ENCODE measurements at places on chromosomes 3 and 15. TPM values are rescaled to one million over a fixed set of nuclear protein-coding genes. Genes with fewer than 3 reads are reported as not detected.
A peak's percentile ranks its signal among the peaks of the same experiment; 100 is the strongest.

GRCh38 chr3:39277893-39278615 is 1.8 kb downstream of the CX3CR1 start:
- no peak for DNase-seq

SOX14 gene
- total RNA-seq: not detected

DNA sequence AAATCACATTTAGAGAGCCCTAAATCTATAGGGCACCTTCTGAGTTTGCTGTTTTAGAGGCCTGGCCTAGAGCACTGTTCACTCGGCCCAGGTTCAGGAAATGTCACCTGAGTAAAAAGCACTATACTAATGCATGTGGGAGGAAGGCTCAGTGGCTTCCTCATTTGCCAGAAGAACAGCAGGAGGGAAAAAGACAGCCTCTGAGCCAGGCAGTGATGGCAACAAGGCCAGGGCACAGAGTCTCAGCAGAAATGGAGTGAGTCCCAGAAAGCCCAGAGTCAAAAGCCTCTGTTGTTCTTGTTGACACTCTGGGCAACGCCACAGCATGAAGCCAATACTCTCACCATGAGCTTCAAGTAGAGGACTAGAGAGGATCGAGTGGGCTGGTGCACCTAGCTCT is 25.9 kb downstream of the LTF start:
- no peak for DNase-seq

- peak; percentile 78 for DNase-seq
These were observed 90.2 kb downstream of the ANP32A start for GRCh38 chr15:68730471-68730919.

DNA sequence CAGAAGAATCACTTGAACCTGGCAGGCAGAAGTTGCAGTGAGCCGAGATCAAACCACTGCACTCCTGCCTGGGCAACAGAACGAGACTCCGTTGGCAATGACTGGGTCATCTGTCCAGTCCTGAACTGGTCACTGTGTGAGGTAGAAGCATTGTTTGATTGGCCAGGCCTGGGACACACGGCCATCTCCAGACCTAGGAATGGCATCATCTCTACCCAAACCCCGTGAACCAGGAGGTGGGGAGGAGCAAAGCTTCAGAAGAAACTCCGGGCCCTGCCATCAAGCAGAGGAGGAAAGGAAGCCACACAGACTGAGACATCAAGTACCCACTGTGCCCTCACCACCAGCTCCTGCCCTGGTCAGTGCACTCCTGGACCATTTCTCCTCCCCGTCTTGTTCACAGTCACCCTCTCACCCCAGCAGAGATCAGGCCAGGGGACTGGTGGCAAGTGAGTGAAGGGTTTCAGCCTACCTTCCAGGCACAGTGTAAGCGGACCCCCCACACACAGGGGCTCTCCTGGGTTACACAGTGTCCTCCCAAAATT is 31.6 kb downstream of the GOLGA6L2 start:
- DNase-seq: no peak

DNA sequence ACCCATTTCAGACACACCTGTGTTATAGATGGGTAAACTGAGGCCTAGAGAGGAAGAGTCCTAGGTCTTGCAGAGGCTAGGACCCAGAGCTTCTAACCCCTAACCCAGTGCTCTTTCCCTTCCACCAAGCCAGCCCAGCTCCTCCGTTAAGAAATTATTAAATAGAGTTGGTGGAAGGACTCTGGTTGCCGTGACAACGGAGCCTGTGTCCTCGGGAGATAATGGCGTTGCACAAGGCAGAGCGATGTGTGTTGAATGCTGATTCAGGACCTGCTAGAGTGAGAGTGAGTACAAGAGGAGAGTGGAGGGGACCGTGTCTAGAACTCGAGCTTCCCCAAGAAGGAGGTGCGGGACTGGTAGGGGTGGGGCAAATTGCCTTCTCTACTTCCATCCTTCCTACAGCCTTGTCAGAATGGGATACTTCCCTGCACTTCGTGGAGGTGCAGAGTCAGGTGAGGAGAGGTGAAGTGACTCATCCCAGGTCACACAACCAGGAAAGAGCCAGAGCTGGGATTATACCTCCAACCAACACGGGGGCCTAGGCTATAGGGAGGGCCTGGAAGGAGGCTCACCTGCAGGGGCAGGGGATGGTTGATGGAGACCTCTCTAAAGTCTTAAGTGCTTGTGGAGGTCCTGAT is 8.6 kb downstream of the SLC6A1 start:
- peak; percentile 17 for DNase-seq

WNT7A gene
- not detected for total RNA-seq

C3orf33 gene
- 2.9 TPM for total RNA-seq

SCAMP2 gene
- 77.9 TPM for total RNA-seq

GRCh38 chr3:153970047-153970446 is 151.1 kb upstream of the ARHGEF26 start:
- DNase-seq: peak; percentile 60

- no peak for DNase-seq
These were observed 975.1 kb downstream of the ROBO1 start for GRCh38 chr3:78792733-78793132.

GRCh38 chr3:480070-480469 is 283.5 kb downstream of the CHL1 start:
- DNase-seq: no peak

C3orf18 gene
- 1.5 TPM for total RNA-seq

PLCB2 gene
- total RNA-seq: 5.6 TPM

- DNase-seq: no peak
These were observed 93.2 kb upstream of the CCDC80 start for GRCh38 chr3:112734171-112734570.

- peak; percentile 4 for DNase-seq
These were observed 150.5 kb upstream of the POU1F1 start for GRCh38 chr3:87426918-87427317.

- no peak for DNase-seq
These were observed 882.2 kb downstream of the NTRK3 start for GRCh38 chr15:87374339-87374738.

CYP1A2 gene
- not detected for total RNA-seq

DNA sequence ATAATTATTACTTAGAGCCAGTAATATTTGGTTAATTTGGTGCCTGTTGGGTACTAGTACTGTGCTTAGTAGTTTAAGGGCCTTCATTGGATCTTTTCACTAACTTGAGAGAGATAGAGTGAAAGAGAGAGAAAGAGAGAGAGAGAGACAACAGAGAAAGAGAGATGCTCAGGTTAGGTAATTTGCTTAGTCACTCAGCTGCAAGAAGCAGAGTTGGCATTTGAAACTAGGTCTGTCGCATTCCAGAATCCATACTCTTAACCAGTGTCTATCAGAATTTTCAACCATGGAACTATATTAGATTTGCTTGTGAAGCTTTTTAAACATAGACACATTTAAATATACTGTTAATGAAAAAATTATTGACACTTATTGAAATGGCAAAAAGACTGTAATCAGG is 31.1 kb upstream of the NUDT16 start:
- DNase-seq: no peak

DNA sequence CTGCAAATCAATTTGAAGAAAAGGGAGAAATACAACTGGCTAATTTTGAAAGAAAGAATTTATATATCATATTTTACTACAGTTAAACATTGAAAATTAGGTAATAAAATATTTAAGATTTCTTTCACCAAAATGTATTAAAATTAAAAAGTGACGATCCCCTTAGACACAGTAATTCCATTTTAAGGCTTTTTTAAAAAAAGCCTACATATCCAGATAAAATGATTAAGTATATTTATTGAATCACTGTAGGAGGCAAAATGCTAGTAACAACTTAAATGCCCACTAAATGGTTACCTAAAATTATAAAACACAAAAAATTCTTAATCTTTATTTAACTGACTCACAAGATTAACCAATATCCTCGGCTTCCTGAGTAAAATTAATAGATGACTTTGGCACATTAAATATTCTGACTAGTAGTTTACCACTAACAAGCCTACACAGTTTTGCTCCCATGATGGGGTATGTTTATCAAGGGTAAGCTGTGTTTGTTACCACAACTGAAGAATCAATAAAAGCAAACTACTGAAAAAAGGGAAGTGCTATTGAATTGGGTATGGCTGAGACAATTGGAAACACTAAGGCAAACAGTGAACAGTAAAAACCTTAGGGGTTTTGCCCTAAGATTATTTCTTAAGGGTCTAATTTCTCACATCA is 28.4 kb downstream of the ANKRD28 start:
- peak; percentile 12 for DNase-seq

DNA sequence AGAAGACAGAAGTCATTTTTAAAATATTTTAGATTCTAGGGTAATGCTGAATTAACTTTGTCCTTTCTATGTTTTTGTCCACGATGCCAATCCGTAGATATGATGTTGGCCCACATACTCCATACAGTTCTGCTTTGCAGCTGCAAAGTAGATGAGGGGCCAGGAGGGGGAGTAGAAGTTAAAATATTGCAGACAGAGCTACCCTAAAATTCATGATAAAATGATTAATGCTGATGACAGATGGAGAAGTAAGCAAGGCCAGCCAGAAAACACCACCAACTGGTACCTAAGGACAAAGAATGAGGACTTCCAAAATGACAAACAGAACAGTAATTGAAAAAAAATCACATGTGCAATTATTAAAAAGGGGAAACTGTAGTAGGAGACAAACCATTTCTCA is 756.6 kb upstream of the ARPP21 start:
- peak; percentile 80 for DNase-seq

- DNase-seq: no peak
These were observed 79.4 kb downstream of the SNRK start for GRCh38 chr3:43365601-43366305.

PIK3CB gene
- total RNA-seq: 16.4 TPM

DNA sequence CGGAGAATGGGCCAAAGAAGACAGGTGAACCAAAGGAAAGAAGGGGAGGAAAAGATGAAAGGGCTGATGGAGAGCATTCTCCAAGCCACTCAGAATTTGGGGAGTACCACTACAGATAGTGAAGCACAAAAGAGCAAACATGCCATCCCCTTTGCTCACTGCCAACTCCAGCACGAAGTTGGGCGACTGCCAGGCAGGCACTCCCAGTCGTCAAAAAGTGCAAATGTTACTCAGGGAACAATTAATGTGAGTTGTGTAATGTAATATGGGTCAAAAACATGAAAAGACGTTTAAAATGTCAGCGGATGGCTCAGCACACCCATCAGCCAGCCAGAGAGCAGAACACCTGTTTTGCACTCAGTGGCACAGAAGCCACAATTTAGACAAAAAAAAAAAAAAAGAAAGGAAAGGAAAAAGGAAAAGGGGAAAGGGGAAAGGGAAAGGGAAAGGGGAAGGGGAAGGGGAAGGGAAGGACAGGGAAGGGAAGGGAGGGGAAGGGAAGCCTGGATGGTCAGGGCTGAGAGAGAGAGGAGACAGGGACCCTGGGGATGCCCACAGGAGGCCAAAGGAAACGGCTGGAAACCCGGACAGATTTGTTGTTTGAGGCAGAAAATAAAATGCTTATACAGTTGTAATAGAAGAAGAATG is 82.7 kb downstream of the COL8A1 start:
- DNase-seq: peak; percentile 35

DNA sequence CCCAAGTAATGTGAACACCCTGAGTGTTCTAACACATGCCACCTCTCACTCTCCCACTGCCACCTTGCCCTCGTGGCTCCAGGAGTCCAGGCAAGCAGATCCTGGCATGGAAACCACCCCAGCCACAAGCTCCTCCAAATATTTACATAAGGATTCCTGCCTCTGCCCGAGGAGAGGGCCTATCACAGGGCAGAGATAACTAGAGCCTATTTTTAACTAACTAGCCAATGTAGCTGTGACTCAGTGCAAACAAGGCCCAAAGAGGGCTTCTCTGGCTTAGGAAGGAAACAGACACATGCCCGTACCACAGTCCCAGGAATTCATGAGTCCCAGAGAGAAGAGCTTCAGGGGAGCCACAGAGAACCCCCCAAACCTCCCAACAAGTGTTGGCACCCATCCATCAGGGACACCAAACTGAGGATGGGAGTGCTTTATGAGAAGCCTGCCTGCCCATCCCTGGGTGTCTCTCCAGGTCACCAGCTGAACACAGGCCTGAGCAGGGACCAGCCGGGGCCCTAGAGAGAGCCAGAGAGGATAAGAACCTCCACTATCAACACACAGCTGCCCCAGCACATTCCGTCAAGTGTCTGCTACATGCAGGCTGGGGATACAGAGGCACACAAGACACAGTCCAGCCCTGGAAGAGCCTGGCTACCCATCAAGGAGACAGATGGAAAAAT is 9.2 kb downstream of the FYCO1 start:
- DNase-seq: no peak

GRCh38 chr3:190531406-190531805 is 17.5 kb downstream of the IL1RAP start:
- DNase-seq: no peak

DNA sequence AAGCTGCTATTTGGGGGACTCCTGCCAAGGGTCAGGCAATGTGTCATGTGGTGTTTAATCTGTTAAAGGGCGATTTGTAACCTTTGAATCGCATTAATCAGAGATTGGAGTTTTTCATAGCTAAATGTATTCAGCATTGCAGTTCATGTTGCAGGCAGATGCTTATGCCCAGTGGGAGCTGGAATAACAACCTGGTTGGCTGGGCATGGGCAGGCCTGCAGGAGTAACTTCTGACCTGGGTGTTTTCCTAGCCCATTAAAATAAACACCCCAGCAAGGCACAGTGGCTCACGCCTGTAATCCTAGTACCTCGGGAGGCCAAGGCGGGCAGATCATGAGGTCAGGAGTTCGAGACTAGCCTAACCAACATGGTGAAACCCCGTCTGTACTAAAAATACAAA is 268.7 kb downstream of the BBX start:
- no peak for DNase-seq

Measured in A673 (cell line).